ENCODE measurements at places on chromosomes 13 and 19.

DNA sequence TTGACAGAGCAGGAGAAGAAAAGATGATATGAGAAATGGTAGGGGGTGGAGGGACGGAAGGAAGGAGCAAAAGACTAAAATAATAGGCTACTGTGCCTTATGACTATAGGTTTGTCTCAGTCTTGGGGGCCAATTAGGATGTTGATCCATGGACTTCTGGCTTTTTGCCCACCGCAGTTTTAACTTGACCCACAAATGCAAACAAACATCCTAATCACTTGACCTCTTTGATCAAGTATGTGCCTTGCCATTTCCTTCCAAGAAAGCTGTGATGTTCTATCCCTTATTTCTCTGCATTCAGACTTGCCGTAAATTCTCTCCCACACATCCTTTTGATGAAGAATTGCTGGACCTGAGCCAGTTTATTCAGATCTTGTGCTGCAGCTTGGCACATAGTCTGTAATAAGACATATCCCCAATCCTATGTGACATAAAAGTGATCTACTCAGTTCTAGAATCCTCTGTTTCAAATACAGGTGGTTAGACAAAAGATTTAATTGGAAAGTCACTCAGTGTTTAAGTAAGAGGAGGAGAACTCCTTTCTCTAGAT lies 62.8 kb downstream of the TPT1 start:
- DNase-seq, result no peak

DNA sequence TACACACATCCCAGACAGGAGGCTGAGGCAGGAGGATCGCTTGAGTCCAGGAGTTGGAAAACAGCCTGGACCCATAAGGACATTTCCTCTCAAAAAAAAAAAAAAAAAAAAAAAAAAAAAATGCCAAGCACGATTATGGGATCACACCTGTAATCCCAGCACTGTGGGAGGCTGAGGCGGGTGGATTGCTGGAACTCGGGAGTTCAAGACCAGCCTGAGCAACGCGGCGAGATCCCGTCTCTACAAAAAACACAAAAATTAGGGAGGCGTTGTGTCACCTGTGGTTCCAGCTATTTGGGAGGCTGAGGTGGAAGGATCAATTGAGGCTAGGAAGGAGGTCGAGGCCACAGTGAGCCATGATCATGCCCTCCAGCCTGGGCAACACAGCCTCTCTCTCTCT lies 973 bp upstream of the OCEL1 start:
- DNase-seq, result no peak

- DNase-seq, result no peak
These were observed 20.3 kb downstream of the TNFSF13B start for GRCh38 chr13:108289819-108290218.

DNA sequence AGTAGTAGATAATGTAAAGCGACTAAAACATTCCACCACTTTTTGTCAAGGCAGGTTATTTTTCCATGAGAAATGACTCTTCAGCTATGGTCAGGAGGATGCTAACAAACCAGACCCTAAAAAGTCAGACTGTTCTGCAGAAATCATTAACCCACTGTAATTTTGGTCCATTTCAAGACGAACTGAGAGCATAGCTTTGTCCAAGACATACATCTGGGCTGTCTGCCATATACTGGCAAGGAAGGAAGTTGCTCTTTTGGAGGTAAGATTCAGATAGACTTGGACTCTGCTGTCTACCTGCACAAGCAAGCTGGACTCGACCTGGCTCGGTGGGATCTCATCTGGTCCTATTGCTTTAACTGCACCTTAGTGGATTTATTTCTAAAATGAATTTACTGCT lies 207.8 kb downstream of the POSTN start:
- no peak for DNase-seq

DNA sequence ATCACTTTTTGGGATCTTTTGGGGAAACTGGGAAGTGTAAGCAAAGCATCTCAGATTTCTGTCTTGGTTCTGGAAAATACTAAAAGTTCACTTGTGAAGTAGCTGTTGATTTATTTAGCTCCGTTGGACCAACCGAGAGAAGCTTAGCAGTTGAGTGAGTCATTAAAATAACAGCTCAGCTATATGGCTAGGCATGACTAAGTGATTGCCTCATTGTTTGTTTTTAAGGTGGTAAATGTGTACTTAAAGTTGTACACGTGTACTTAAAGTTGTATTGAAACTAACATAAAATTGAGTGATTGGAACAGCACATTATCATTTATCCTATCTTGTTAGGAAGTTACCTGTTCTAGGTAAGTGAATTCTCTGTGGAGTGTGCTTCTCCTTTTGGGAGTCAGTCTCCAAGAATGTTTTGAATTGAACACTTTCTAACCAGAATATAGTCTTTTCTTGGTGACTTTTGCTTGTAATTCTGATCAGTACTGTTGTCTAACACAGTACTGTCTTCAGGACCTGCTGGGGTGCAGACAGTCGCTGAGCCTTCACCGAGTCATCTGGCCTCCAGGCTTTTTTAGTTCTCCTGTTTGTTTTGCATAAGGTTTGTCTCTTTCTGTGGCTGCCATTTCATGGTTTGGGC lies 2.9 kb upstream of the DCUN1D2 start:
- peak; percentile 36 for DNase-seq

- no peak for DNase-seq
These were observed 27.6 kb downstream of the TNFSF13B start for GRCh38 chr13:108297114-108297513.

DNA sequence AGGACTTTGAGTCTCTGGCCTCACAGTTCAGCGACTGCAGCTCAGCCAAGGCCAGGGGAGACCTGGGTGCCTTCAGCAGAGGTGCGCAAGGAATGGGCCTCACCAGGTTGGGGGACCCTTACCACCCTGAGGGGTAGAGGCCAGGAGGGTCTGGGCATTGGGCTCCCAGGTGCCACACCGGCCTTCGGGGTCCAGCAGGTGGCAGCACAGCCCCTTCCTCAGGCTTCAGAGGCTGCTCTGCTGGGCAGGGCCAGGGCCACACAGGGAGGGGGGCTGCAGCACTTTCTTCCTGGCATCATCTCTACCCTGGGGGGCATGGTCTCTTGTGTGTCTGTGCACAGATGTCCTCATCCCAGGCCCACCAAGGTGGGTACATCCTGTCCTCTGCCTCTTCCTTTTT lies 12.9 kb downstream of the PIN1 start:
- DNase-seq, result no peak

DNA sequence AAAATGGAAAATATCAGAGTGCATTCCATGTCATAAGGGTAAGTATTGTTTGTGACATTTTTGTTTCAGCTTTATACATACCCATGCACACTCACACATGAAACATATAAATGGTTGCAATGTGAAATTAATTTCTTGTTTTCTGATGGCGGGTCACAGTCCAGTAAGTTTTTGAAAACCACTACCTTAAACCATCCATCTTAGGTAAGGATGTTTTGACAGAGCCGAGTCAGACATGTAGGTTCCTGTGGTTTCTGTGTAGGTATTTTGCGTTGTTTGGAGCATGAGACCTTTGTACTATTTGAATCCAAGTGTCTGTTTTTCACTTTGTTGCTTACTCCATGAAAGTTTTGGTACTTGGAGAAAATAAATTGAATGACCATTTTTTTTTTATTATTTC lies 121.7 kb downstream of the B3GLCT start:
- DNase-seq, result no peak

DNA sequence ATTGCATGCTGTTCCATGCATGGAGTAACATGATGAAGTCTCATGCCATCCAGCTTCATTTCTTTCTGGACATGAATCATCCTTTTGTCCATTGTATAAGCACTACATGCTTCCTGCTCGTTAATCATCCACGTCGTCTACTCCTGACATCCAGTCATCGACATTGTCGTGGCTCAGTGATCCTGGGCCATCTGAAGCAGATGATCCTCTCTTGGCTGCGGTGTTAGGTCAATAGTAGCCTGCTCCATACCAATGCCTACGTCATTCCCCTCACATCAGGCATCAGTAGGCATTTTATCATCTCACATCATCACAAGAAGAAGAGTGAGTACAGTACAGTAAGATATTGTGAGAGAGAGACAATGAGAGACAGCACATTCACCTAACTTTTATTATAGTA lies 7.9 kb upstream of the MYO16 start:
- DNase-seq, result no peak

GRCh38 chr19:1181606-1182005 lies 7.5 kb upstream of the SBNO2 start:
- DNase-seq, result no peak

DNA sequence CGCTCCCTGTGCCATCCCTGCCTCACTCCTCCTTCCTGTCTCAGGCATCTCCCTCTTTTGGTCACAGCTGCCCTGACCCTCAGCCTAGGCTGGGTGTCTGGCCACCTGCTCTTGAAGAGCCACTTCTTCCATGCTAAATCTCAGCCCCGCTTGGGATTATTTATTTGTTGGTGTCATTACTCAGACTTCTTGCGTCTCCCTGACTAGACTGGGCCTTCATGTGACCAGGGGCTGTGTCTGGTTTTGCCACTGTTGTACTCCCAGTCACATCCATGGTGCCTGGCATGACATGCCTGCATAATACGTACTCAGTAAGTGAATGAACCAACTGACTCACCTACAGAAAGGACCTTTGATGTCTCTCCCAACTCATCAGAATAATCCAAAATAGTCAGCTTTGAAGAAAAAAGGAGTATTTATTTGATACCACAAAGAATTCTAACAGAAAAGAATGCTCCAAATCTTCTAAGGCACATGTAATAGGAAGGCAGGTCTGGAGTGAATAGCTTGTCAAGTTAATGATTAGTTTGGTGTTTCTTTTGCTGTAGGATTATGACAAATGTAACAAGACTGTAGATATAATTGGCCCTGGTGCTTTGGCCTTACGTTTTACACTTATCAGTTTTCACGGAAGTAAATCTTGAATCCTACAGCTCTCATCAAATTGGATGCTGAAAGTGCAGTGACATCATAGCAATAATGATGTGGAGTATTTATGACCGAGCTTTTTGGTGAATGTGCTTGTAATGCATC lies 84.0 kb downstream of the ALOX5AP start:
- DNase-seq, result no peak

- no peak for DNase-seq
These were observed 16.0 kb downstream of the MAG start for GRCh38 chr19:35307931-35308330.

DNA sequence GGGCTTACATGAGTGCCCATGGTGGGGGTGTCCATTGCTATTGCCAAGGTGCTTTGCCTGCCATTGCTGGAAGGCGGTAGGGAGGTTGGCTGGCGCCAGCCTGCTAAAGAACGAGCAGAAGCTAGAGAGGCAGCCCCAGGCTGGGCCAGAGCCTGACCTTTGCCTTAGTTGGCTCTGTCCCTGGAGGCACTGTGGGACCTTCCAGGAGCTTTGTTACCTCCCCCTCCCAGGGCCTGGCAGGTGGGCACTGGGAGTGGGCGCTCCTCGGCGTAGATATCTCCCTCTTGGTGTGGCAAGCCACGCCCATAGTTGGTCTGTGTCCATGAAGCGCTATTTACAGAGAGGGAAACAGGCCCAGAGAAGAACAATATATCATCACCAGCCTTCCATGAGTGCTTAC lies 2.3 kb upstream of the SLC25A42 start:
- DNase-seq, result no peak

- DNase-seq, result no peak
These were observed 86.4 kb downstream of the RAB20 start for GRCh38 chr13:110475117-110475516.

DNA sequence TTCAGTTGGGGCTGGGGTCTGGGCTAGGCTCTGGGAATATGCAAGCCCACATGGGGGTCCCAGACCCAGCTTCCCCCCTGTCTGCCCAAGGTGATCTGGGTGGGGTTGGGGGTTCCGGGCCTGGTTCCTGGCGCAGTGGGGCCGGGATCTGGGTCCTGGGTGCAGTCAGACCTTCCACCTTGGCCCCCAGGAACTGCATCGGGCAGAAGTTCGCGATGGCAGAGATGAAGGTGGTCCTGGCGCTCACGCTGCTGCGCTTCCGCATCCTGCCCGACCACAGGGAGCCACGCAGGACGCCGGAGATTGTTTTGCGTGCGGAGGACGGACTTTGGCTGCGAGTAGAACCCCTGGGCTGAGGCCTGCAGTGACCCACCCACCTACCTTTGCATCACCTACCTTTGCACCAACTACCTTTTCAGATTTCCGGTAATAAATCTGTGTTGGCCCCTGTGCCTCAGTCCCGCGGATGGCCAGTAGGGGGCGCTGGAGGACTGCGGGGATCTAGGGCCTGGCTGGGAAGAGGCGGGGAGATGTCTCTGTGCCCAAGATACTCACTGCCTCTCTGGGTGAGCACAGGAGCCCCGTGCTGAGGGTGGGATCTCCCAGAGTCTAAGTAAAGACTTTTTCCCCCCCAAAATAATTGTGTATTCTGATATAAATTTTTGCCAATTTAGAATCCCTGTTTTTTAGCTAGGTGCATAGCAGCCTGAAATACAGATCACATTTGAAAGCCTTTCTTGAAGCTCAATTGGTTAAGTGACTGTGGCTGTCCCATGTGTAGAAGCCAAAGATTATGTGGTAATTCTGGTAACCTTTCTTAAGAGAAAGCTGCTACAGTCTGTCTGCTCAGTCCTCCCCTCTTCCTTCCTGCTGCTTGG lies 11.5 kb upstream of the CYP4F3 start:
- peak; percentile 44 for DNase-seq

GRCh38 chr19:50873056-50873455 lies at the start of gene KLK2:
Gene KLK2 (plus strand): TSS chr19:50873439. CDS start chr19:50873474, 35 bp downstream.
- DNase-seq, result no peak

DNA sequence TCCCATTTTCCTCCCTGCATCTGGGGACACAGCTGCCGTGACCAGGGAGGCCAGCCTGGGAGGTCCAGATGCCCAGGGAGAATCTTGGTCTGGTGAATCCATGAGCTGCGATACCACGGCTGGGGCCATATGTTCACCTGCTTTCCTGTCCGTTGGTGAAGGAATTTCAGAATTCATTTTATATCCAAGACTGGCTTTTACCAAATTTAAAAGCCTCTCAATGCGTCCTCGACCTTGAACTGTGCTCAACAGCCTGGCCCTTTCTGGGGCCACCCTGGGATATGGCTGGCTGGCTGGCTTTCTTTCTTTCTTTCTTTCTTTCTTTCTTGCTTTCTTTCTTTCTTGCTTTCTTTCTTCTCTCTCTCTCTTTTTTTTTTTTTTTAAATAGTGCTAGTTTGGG lies 22.2 kb upstream of the GDF15 start:
- DNase-seq, result no peak

- no peak for DNase-seq
These were observed 1131.1 kb downstream of the PCDH9 start for GRCh38 chr13:66098931-66099628.

GRCh38 chr19:55459950-55460657 lies 1.3 kb downstream of the ISOC2 start:
- no peak for DNase-seq

DNA sequence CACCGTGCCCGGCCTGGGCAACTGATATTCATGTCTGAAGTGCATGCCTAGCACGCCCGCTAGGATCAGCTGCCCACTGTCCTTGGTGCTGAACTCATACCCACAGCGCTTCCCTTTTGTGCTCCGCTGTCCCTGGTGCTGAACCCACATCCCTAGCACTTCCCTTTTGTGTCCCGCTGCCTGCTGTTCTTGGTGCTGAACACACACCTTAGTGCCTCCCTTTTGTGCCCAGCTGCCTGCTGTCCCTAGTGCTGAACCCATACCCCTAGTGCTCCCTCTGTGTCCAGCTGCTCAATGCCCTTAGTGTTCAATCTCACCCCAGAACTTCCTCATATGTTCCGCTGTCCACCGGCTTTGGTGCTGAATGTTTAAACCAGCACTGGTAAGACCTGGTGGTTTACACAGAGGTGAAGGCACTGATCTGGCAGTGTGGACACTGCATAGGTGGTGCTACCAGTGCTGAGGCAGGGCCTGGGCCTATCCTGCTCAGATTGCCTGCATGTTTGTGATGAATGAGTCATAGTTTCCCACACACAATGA lies 26.3 kb upstream of the SIGLEC11 start:
- DNase-seq, result peak; percentile 94

All from GDM1 (cell line).